ENCODE measurements at places on chromosomes 2 and 18.

DNA sequence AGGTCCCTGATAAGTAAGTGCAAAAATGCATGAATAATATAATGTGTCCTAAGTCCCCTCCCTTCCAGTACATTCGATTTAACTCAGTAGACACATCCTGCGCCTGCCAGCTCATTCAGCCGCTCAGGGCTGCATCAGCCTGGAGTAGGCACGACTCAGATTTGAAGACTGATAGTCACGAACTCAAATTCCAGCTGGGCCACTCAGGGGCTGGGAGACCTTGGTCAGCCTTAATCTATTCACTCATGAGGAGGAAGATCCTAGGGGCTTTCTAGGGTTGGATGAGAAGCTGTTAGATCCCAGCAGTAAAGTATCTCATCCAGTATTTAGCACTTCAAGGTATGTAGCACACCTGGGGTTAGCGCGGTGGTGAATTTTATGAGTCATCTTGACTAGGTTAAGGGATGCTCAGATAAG, 98.9 kb upstream of the ODC1 start:
- no peak for DNase-seq

- no peak for DNase-seq
Observed at GRCh38 chr2:181725476-181725875, 45.2 kb upstream of the NEUROD1 start.

DNA sequence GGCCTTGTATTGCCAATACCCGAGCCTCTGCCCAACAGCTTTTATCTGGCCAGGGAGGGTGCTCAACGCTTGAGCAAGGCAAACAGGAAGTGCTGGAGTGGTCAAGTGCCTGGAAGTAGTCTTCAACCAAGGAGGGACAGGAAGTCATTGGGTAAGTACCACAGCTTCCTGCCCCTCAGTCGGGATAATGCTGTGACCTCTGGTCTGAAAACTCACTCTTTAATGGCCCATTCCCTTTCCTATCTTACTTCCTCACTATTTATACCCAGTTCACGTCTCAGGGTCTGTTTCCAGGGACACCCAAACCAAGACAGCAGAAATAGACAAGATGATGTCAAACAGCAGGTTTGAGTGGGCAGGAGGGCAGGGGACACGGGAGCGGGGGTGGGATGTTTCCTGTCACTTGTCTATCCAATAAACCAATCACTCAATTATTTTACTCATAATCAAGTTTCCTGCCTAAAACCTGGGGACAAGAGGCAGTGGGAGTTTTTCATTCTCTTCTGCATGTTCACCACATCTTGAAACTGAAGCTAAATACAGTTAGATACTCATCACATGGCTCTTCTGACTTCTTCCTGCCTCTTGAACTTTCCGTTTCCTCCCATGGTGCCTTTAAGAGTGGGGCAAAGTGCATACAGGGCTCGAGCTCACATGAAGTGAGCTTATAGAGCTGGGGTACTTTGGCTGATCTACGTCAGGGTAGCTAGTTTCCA, 68.9 kb upstream of the CAB39 start:
- peak; percentile 75 for DNase-seq

- no peak for DNase-seq
Observed at GRCh38 chr18:63120620-63121019, 198.9 kb downstream of the BCL2 start.

GRCh38 chr2:221629468-221629867, 57.4 kb upstream of the EPHA4 start:
- DNase-seq = no peak

- DNase-seq = no peak
Observed at GRCh38 chr2:135931776-135932443, 53.5 kb downstream of the DARS1 start.

All from stimulated activated CD4-positive, alpha-beta T cell treated with anti-CD3 and anti-CD28 coated beads, Interleukin-2, amount 100 ng/mL, for 24 hours (primary cell).